ENCODE measurements at places on chromosomes 2 and 18. TPM values are rescaled to one million over a fixed set of nuclear protein-coding genes. Genes with fewer than 3 reads are reported as not detected.

Gene ANO7
- not detected for total RNA-seq

Gene PLCD4
- 0.35 TPM for total RNA-seq

Gene PSTPIP2
- total RNA-seq, result 9.5 TPM

Gene PGAP1
- total RNA-seq, result 2.3 TPM

Gene MSTN
- 13.5 TPM for total RNA-seq

Gene UGT1A10
- not detected for total RNA-seq

Gene MBD1
- total RNA-seq, result 78.7 TPM

Gene TEKT4
- not detected for total RNA-seq

Gene VWC2L
- not detected for total RNA-seq

Gene POTEJ
- not detected for total RNA-seq

Gene SDC1
- 26.1 TPM for total RNA-seq

Gene VWA3B
- not detected for total RNA-seq

Gene RGPD3
- 0.18 TPM for total RNA-seq

Gene TUBA3E
- total RNA-seq, result not detected

Gene CYP20A1
- 20.4 TPM for total RNA-seq

Gene FKBP1B
- 8.4 TPM for total RNA-seq

Gene BMP10
- total RNA-seq, result not detected

Measured in myometrial cell (primary cell).